Head of caudate nucleus (tissue), 42 donors: ENCODE measurements at places on chromosomes 4 and X.

DNA sequence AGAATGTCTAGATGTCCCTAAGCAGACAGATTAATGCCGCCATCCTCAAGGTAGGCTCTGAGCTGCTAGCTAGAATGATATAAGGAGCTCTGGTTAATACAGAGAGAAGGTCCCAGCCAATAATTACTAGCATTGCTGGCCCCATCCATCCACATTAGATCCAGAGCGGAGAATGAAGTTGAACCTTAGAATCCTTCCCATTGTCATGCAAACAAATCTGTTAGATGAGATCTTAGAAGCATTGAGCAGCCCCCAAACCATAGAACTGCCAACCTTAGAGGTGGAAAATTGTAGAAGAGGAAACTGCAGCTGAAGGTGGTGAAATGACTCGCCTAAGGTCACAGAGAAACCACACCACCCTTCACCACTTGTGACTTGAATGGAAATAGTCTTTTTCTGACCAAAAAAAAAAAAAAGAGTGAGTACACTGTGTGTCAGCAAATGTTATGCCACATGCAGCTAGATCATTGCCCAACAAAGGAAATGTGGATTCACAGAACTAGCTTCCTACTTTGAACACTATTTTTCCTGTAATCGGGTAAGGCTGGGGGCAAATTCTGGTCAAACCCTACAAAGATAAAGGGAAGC is 162.1 kb downstream of the SMIM20 start:
- DNase-seq = no peak

- no peak for DNase-seq
These were observed 28.5 kb upstream of the SLC25A6 start for GRCh38 chrX:1420371-1420770.

DNA sequence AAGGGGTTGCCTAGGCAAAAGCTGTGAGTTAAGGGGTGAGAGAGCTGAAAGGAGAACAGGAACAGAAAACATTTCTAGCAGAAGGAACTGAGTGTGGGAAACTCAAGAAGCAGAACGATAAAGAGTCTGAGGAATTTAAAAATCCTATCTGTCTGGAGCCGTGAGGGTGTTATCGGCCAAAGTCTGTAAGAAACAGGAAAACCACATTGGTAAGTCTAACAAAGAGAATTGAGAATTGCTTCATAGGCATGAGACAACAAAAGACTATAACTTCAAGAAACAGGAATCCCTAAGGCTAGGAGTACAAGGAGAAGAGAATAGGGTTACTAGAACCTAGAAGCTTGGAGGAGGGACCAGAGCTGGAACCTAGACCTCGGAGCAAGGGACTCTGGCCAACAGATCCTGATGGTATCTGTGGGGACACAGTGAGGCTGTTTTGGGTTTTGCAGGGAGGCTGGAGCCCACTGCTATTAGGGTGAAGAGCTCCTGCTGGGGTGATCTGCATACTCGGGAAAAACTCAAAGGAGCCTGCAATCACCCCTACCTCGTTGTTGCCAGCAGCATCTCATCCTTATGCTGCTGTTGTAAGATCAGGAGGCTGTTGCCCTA is 175.6 kb downstream of the FBXO8 start:
- no peak for DNase-seq

GRCh38 chr4:4437798-4438470 is 51.0 kb downstream of the NSG1 start:
- DNase-seq = no peak

GRCh38 chrX:14673764-14674163 is 144.4 kb downstream of the GLRA2 start:
- no peak for DNase-seq

DNA sequence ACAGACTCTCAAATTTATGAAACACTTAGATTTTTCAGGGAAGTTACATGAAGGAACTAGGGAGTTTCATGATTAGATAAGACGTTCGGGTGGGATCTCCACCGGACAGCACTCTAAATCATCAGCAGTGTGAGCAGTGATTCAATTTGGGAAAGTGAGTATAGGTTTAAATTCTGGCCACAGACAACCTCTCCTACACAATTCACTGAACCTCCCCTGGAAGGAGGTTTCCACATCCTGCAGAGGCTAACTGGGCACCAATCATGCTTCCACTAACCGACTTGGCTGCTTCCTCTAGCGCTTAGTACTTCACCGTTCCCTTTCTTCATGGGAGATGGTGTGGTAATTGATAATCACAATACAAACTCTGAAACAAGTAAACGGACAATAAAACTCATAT is 5.6 kb downstream of the CXCL9 start:
- DNase-seq = no peak

DNA sequence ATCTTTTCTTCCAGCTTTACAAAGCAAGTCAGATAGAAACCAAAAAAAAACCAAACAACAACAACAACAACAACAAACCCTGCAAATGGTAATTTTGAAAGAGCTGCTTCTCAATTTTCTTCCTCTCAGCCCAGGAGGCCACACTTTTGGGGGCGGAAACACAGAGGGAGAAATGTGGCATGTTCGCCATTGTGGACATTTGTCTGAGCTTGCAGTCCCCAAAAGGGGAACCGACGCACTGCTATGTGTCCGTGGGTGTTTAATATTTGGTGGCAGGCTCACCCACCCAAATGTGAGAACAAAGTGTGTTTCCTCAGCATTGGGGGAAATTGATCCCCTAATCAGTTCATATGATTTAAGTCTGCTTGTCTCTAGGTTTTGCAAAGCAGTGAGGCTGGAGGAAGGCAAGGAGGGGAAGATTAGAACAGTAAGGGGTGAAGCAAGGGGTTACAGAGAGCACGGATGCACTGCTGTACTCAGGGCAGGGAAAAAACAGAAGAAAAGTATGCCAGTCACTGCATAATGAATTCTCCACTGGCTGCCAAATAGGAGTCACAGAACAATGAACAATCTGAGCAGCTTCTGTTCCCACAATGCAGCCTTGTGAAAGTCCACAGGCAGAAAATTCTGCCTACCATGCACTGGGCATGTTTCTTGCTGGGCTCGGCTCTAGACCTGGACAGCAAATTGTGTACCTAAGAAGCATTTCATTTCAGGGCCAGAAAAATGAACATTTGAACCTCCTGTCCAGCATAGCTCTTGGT is 74.7 kb upstream of the GPM6B start:
- DNase-seq = no peak
